ENCODE measurements at places on chromosomes 6 and 20.

DNA sequence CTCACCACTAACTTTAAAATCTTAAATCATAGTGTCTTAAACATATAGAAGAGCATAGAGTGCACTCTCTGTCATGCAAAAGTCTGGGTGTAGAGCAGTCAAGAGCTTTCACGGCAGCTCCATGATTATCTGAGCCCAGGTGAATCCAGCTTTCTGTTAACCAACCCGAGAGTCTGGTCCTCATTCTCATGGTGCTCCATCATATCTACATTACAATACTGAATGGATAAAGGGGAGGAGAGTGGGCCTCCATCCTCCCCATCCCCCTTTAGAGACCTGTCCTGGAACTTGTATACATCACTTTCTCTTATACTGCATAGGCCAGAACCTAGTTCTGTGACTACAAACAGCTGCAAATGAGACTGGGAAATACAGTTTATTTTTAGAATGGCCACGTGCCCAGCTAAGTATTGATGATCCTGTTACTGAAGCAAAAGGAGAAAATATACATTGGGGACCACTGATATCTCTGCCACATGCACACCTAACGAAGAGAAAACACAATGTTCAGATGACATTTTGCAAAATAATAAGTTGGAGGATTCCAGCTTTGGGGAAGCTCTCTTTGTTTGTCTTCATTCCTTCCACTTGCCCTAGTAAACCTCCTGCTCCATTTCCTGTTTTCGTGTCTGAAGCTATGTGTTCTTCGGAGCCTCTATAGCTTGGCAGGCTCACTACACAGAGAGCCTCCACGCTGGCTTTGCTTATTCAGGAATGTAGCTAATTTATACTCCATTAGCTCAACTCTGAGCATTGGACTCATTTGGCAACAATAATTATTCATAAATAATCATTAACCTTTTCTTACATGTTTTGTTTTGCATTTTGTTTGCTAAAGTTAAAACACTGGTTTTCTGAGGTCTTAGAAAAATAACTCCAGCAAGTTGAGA, 110.1 kb downstream of the IYD start:
- no peak for DNase-seq

DNA sequence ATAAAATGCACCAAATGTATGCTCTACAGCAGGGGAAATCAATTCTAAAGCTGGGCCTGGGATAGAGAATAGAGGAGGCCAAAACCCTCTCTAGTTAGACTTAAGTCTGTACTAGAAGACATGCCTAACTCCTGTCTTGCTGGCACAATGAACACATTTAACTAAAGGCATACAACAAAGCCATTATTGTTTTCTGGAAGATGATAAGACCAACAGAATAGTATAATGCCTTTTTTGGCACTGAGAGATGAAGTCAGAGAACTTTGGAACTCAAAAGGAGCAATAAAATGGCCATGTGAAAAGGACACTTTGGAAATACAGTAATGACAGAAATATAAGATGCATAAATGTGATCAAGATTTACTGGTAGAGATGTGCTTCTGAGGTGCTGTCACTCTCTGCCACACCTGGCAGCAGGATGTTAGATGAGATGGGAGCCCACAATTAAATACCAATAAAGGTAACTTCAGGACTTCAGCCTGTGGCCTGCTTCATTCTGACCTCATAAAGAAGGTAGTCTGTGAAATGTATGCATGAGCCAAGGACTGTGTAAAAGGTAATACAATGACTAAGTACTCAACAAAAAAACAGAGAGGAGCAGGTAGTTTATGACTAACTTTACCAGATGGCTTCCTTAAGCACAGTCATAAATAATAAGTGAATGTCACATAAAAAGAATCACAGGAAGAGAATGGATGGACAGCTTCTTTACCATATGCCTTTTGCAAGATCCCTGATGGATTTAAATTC, 333.4 kb downstream of the BCKDHB start:
- DNase-seq = no peak

DNA sequence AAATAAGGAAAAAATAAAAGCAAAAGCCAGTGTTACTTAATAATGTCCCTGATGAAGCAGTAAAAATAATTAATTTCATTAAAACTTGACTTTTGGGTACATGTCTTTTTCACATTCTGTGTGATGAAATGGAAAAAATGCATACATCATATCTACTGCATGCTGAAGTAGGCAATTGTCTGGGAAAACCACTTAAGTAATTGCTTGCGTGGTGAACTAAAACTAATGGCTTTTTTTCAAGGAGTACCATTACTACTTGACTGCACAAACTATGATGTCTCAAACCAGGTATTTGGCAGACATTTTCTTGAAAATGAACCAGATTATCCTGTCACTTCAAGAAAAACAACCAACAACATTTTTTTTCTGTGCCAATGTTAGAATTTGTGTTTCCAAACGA, 91.3 kb upstream of the AKIRIN2 start:
- DNase-seq = no peak

DNA sequence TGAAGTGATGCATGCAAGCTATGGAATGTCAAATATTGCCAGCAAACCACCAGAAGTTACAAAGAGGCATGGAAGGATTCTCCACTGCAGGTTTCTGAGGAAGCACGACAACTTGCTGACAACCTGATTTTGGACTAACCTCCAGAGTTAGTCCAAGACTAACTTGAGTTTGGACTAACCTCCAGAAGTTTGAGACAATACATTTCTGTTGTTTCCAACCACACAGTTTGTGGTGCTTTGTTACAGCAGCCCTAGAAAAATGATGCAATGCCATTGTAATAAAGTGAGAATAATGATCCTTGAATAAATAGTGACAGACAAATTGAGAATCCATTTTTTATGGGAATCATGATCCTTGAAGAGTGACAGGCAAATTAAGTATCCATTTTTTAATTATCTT, 169.9 kb upstream of the HDDC2 start:
- no peak for DNase-seq

GRCh38 chr6:160431791-160432404, 83.7 kb downstream of the SLC22A3 start:
- no peak for DNase-seq

DNA sequence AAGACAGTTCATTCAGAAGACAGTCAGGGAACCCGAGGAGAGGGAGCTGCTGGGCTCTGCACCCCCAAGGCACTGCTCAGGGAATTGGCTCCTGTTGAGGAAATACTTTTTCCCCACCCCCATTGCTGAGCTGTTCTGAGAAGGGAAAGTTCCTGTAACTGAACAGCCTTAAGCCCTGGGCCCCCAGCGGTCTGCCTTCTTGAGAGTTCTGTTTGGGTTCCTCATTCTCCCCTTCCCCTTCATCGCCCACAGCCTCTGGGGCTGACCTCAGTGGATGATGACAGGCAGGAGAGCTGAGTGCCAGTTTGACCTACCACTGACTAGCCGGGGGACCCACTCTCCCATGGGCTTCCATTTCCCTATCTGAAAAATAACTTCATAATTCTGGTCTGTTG, 10.7 kb downstream of the HCK start:
- DNase-seq = no peak

DNA sequence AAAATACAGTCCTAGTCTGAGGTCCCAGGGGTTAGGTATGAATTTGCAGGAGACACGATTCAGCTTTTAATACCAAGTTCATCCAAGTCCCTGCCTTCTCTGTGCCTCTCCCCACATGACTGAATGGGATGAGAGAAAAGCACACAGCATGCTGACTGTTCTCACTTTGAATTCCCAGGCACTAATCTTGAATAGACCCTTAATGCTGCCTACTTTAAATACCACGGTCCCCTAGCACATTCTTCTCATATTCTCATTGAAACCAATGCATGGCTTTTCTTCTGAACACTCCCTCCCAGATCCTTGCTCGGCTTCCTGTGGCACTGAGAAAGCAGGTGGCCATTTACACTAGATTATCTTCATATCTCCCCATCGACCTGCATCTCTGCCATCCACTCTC, 30.1 kb upstream of the SCAF8 start:
- no peak for DNase-seq

DNA sequence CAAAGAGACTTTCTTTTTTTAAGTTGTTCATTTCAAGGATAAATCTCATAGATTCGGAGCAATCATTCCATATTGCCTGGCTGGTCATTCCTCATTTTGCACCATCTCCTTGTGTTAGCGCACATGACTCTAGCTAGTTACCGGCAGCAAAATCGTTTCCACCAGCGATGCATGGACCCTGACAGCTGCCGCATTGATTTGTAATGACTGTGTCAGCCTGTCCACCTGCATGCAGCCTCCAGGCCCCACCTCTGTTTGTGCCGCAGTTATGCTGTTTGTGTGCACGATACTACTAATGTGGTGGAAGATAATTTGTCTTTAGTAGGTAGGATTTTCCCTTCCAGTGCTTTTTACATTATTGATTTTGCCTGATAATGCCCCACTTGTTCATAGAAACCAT, 164.0 kb downstream of the TBC1D7 start:
- no peak for DNase-seq

DNA sequence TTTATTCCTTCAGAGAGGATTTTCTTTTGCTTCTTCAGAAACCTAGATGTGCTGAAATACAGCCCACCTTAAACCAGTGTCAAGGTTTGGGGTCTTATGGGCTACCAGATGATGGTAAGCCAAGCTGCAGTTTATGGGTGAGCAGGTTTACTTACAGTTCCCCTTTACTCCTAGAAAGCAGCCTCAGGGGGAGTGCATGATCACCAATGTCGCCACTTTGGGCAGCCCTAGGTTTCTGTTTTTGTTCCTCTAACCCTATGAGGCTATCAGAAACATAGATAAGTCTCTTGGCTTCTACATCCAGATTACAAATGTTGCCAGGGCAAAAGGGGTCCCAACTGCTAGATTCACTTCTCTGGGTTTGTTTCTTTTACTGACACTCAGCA, 67.2 kb downstream of the TRIM27 start:
- no peak for DNase-seq

GRCh38 chr6:55208478-55209458, 34.5 kb downstream of the HCRTR2 start:
- no peak for DNase-seq

DNA sequence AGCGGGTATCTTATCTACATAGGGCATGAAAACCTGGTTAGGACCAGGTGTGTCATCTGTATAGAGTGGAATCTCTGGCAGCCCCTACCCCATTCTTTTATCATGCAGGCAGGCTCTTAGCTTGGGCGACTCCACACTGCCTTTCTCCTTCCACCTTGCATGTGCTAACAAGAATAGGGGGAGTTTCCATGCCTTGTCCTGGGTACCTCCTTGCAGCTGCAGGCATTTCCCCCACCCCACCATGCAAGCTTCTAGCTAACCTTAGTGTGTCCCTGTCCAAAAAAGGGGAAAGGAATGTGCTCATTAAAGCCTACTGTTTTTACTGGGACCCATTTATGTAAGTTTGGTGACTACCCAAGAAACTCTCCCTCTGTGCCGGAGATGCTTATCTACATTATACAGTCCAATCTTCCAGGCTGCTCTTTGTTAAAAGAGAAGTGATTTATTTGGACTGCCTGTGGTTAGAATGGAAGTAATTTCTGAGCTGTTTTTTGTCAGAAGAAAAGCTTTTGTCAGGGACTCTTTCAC, 10.5 kb upstream of the CEP43 start:
- no peak for DNase-seq

GRCh38 chr6:137914530-137915193, 47.6 kb downstream of the TNFAIP3 start:
- no peak for DNase-seq

- no peak for DNase-seq
Observed at GRCh38 chr6:129314575-129314974, 395.4 kb downstream of the ARHGAP18 start.

GRCh38 chr6:155185544-155185943, 78.3 kb upstream of the CLDN20 start:
- DNase-seq = peak; percentile 6

DNA sequence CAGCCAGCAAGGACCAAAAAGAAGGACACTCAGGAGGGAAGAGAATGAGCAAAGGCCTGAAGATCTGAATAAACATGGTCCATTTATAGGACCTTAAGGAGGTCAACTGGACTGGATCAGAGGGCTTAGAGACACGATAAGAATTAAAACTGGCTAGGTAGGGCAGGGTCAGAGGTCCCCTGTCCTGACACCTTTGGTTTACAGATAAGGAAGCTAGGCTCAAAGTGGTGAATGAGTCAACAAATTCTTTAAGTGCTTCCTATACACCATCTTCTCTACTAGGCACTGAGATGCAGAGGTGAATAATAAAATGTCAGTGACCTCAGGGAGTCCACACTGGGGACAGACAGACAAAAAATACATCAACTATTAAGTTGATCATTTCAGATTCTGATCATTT, 70.3 kb downstream of the HIVEP2 start:
- DNase-seq = no peak

- peak; percentile 18 for DNase-seq
Observed at GRCh38 chr20:4519534-4519933, 202.2 kb upstream of the PRND start.

- DNase-seq = peak; percentile 14
Observed at GRCh38 chr20:44211177-44212039, 837 bp upstream of the OSER1 start.

GRCh38 chr6:36735110-36736071, 37.8 kb downstream of the RAB44 start:
- peak; percentile 54 for DNase-seq

- DNase-seq = no peak
Observed at GRCh38 chr6:152100183-152100618, 292.7 kb downstream of the ESR1 start.

- DNase-seq = peak; percentile 93
Observed at GRCh38 chr6:41920921-41921711, at the start of the genes BYSL and MED20. TSS of gene BYSL (plus strand) at chr6:41921499. CDS start at chr6:41921563, 64 bp downstream. TSS of gene MED20 (minus strand) at chr6:41921139. CDS start at chr6:41921018, 121 bp downstream.

DNA sequence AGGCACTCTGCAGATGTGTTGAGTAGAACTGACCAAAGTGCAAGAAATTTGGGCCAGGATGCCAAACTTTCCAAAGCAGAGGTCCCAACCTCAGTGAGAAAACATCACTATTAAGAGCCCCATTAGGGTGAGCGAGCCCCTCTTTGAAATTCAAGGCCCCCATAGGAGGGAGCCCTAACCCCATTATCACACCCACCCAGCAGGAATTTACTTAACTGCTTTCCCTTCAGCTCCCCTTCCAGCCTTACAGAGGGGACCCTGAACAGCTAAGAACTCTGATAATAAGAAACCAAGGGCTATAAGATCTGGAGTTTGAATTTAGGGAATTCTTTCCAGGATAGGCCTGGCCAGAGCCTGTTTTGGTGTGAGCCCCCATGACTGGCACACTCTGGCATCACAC, 130.6 kb downstream of the NFATC2 start:
- DNase-seq = no peak

- no peak for DNase-seq
Observed at GRCh38 chr6:46419576-46420002, 71.7 kb downstream of the RCAN2 start.

DNA sequence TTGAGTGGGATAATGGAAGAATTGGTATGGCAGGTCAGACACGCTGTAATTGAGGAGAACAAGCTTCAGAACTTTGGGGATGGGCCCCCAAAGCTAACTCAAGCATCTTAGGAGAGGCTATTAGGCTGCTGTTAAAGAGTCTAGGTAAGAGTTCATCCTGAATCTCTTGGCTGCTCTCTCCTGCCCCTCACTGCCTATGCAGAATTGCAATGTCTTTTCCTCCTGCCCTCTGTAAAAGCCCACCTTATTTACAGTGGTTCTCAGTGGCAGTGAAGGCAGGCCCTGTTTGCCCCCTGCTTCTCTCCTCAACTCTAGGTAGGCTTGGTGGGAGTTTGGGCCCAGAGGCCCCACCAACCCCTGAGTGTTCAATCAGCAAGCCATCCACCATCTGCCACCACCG, 55.0 kb downstream of the LYRM2 start:
- DNase-seq = no peak

All from stimulated activated CD4-positive, alpha-beta T cell treated with anti-CD3 and anti-CD28 coated beads, Interleukin-1b, Interleukin-23, amount 100 ng/mL, for 48 hours (primary cell).